ENCODE measurements at places on chromosomes 4 and X.

GRCh38 chr4:13992975-13993520 lies 365.5 kb upstream of the BOD1L1 start:
- DNase-seq = no peak

DNA sequence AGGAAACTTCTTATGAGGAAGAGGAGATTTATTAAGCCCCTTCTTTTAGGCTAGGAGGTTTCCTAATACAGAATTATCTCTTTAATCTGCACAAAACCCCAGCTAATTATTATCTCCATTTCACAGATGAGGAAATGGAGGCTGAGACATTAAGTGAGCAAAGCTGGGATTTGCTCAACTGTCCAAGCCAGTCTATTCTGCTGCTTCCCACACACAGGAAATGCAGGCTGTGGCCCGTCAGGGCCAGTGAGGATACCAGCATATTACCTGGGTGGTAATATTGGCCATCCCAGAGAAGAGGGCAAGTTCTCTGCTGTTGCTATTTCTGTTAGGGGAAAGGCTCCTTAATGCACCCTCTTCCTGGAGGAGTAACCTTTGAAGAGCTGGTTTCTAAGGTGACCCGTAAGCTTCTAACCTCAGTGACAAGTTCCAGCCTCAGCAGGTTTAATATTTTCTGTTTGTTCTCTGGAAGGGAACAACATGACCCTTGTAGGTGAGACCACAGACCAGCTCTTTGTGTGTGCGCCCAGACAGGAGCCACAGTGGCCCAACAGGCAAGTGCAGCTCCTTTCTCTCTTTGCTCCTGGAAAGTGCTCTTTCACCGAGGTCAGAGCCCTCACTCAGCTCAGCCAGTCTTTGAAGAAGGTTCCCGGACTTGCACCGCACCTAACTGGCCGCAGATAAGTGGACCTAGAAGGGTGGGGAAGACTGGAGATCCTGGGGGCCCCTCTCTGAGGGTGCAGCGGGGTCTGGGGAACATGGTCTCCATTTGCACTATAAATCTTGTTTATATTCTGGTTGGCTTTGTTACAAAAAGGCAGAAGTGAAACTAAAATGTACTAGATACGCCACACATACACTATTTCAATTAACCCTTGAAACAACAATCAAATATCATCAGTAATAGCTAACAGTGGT lies 35.5 kb downstream of the TBC1D9 start:
- DNase-seq = no peak

DNA sequence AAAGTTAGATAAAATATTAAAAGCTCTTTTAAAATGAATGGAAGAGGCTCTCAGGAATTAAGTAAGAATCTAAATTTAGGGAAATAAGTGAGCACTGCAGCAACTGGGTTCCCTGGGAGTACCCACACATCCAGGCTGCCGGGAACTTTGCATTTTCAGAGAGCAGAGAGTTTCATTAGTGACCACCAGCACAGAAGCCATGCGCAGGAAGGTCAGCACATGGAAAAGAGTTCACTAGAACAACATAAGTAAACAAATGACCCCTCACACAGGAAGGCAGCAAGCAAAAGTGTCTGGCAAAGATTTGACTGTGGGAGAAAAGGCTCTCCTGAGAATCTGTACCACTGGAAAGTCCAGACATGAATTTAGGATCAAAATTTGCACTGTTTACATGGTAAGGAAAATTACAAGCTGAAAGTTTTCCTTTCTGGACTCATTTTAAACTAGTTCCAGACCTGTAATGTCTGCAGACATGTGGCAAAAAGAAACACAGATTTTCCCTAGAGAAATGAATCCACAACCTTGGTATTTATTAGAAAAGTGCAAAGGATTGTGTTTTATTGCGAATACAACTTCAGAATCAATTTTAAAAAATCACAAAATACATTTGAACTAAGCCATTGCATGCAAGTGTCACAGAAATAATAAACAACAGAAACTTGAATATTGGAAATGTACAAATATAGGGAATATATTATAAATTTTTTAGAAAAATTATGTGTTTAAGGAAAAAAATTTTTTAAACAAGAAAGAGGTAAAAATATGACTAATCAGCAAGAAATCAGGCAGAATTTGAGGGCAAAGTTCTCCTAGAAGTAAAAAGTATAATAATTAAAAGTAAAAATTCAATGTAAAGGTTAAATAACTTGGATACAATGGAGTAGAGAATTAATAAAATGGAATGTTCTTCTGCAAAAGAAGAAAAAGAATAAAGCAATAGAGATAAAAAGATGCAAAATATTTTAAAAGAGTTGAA lies 18.4 kb upstream of the MYOZ2 start:
- no peak for DNase-seq

GRCh38 chr4:154569028-154569427 lies 6.2 kb downstream of the FGB start:
- DNase-seq = no peak

GRCh38 chrX:66021401-66021764 lies 18.5 kb downstream of the VSIG4 start:
- DNase-seq = no peak

DNA sequence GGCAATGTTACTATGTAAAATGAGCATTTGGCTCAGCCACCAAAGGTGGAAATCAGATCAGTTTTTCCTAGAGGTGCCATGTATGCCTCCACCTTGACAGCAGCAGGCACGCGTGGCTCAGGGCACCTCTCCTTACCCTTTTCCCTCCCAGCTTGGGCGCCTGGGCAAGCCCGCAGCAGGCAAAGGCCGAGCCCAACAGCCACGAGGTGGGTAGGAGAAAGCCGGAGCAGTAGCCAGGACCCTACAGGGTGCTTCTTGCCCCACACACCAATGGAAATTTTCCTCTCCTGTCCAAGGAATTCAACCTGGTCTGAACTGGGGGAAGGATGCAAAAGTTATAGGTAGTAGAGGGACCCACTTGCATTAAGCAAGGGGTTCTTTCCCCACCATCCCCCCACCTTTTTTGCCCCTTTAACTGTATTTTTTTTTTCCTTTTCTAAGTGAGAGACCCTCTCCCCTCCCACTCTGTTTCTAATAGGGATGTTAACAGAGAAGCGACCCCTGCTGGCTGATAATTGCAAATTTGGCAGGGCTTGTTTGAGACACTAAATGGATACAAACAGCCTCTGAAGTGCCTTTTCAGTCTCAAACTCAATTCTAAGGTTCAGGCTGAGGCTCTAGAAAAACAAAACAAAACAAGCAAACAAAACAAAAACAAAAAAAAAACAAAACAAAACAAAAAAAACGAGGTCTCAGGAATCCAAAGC lies 895.1 kb downstream of the PCDH18 start:
- no peak for DNase-seq

DNA sequence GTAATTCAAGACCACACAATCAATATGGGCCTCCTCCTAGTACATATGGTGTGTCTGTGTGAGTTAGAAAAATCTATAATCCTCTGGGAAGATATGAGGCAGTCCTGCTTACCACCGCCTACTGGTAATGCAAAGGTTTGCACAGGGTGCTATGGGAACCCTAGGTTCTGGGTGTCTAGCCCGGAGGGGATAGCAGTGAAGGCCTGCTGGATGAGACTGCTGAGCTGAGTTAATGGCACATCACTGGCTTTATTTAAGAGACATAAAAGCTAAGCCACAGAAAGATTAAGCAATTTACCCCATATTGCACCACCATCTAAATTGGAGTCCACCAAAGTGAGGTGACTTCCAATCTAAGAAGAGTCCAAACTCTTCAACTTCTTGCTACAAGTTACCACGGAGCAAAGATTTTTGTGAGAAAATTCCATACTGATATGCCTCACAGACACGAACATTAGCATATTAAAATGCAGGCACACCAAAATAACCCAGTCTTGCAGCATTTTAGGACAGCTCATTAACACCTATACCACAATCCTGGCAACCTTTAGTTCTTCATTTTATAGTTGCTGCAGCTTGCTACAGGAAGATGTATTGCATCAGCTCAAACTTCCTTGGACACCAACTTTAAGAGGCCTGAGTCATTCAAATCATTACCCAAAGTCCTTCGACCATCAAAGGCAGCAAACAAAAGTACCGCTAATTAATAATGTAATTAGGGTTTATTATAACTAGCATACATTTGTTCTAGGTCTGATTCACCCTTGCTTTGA lies 13.7 kb downstream of the DGKK start:
- no peak for DNase-seq

- DNase-seq = no peak
These were observed 320.4 kb upstream of the SLC7A11 start for GRCh38 chr4:138562544-138562991.

All from germinal center (tissue), 1 donor.